Stimulated activated CD8-positive, alpha-beta memory T cell treated with anti-CD3 and anti-CD28 coated beads, Interleukin-4, amount 100 ng/mL, for 4 hours (primary cell): ENCODE measurements at places on chromosomes 16 and 17.

GRCh38 chr16:81618187-81618586, 160.9 kb upstream of the PLCG2 start:
- no peak for DNase-seq

- no peak for DNase-seq
These were observed 13.1 kb downstream of the ABCA9 start for GRCh38 chr17:69047368-69048263.

- no peak for DNase-seq
These were observed 354.1 kb upstream of the TNRC6C start for GRCh38 chr17:77604301-77604972.

DNA sequence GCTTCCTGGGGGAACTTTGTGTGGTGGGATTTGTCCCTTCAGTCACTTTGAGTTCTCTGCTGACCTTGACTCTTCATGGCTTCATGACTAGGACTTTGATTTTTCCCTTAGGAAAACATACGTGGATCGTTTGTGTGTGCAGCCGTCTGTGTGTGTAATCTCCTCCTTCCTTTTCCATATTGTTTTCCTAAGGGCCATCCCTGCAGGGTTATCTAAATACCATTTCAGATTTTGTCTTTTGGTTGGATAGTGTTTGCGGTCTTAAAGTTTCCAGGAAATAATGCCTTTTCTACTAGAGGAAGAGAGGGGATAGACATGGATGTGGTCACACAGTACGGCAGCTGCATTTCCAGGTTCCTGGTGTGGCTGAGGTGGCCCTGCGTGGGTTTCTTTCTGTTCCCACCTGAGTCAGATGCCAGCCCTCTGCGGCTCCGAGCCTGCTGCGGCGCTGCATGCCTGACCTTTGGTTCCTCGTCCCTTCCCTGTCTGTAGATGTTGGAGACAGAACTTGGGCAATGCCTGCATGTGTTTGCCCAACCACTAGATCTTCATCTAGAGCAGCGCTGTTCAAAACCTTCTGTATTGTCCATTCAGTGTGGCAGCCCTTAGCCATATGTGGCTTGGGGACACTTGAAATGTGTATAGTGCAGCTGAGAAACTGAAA, 72.0 kb upstream of the LGALS9 start:
- DNase-seq = no peak

- DNase-seq = no peak
These were observed 35.7 kb downstream of the PLD6 start for GRCh38 chr17:17170346-17170985.

DNA sequence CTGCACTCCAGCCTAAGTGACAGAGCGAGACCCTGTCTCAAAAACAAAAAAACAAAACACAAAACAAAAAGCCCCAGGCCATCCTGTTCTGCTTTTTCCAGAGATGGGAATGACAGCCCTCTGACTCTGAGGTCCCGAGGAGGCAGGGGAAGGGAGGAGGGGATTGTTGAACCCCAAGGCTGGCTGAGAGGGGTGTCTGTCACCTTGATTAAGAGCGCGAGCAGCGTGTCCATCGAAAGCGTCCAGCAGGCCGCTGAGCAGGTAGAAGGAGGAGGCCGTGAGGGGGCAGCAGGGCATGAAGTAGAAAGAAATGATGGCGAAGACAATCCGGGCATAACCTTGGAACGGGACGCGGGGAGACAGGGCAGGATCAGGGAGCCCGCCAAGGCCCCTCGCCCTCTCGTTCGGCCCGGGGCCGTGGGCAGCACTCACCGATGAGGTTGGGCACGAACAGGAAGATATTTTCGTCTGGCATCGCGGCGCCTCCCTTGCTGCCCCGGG, 593 bp downstream of the CDIPT start:
- no peak for DNase-seq

DNA sequence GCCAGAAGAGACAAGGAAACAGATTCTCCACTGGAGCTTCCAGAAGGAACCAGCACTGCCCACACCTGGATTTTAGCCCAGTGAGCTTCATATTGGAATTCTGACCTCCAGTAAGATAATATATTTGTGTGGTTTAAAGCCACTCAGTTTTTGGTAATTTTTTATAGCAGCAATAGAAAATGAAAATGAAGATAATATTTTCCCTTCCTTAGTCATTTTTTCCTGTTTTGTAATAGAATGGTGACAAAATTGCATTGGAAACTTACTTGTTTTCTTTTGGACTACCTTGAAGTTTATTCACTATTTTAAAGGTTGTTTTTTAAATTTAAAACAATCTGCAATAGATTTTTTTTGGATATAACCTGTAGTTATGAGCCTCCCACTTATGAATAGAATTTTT, 29.8 kb upstream of the IRF8 start:
- DNase-seq = no peak

DNA sequence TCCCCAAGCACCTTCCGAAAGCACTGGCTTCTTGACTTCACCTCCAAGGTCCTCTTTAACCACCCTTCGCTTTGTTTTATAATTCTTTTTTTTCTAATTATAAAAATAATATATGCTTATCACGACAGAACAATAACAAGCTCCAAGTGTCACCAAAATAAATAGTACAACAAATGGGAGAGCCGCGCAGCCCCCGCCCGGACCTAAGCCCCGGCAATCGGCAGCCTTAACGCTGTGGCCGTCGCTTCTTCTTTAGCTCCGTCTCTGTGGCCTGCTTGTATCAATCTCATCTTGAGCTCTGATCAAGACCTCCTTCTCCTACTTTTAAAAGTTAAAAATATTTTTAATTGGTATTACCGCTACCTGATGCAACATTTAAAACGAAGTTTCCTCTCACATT, 42.7 kb downstream of the CYB5D2 start:
- no peak for DNase-seq

GRCh38 chr17:64625541-64625940, 36.6 kb downstream of the SMURF2 start:
- no peak for DNase-seq

- no peak for DNase-seq
These were observed 13.3 kb upstream of the RAI1 start for GRCh38 chr17:17667947-17668346.

DNA sequence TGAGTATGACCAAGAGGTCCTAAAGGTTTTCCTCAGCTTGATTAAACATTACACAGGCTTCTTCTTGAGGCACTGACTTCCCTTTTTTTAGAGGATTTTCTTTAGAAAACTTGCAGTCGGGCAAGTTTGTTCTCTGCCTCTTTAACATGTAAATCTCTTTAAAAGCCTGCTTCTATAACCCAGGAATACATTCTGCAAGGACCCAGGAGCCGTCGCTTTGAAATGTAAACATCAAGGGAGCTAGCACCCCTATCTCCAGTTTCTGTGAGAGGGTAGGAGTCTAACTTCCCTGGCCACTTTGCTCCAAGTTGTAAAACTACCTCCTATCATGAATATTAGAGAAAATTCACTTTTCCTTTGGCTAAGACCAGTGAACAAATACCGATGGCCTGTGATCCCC, 201.5 kb upstream of the CPHXL start:
- DNase-seq = no peak

- no peak for DNase-seq
These were observed 31.5 kb downstream of the CDK5RAP3 start for GRCh38 chr17:48002266-48002915.

DNA sequence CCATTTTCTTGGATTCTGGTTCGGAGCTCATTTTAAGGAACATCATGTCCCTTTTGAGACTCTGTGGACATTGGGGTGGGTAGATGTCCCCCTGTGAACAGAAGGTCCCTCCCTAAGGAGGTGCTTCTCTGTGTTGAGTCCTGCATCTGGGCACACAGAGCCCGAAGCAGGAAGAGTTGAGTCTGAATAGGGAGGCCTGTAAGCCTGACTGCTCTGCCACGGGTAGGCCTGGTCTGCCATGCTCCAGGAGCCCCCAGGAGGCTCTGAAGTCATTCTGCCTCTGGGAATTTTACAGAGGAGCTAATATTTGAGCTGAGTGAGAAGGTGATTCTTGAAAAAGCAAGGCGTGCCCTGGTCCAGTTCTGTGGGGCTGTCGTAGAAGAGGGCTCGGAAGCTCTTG, 50.6 kb downstream of the TENT4B start:
- DNase-seq = no peak

DNA sequence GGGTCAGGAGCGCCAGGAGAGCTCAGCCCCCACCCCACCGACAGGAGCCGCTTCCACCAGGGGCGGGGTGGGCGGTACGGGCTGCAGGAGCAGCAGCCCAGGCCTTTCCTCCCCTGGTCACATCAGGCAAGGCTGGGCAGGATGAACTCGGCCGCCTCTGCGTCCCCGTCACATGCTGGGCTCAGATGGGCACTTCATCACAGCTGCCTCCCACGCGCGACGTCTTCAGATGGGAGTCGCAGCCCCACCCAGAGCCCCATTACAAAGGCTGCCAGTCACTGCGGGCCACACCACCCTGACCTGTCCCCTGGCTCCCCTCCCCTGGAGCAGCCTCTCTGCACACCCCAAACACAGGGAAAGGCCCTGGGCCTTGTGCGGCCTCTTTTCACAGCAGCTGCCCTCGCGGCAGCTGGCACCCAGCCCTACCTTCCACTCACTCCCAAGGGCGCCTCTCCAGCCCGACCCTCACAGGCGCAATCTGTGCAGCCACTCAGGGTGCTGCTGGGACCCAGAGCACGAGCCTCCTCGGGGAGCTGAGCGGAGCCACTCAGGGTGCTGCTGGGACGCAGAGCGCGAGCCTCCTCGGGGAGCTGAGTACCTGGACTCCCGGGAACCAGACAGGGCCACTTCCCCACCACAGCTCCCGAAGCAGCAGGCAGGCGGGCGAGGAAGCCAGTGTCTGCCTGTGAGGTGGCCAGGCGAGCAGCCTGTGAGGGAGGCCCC, 4.7 kb downstream of the ZNF598 start:
- DNase-seq = no peak

DNA sequence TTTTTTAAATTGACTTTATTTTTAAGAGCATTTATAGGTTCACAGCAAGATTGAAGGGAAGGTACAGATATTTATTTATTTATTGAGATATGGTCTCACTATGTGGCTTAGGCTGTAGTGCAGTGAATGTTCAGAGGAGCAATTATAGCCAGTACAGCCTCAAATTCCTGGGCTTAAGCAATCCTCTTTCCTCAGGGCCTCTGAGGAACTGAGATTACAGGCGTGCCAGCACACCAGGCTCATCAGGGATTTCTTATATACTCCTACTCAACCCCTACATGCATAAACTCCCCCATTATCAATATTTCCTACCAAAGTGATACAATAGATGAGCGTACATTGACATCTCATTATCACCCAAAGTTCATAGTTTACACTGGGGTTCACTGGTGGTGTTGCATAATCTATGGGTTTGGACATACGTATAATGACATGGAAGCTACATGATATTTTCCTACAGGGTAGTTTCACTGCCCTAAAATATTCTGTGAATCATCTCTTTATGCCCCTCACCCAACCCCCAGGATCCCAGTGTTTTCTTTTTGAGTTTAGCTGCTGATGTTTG, 33.5 kb downstream of the HS3ST3B1 start:
- no peak for DNase-seq

DNA sequence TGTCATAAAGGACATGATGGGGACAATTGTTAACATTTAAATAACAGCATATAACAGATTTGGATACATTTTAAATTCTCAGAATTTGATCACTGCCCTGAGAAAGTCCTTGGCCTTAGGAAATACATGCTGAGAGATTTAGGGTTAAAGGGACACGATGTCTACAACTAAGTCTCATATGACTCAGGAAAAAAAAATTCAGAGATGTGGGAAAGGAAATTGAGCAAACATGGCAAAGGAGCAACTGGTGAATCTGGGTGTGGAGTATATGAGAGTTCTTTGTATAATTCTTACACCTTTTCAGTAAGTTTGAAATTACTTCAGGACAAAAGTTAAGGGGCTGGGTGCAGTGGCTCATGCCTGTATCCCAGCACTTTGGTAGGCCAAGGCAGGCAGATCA, 18.2 kb downstream of the MPP3 start:
- DNase-seq = no peak

DNA sequence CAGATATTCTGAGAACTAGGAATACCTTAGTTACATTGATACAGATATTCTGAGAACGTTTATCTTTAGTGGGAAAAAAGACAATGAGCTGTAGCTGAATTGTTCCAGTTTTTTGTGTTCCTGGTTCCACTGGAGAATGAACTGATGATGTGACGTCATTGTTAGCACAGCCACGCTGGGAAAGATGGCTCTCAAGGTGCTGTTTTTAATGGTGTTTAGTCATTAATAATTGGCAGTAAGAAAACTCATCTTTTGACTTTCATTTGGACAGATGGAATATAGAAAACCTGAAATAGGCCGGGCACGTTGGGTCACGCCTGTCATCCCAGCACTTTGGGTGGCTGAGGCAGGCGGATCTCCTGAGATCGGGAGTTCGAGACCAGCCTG, 10.4 kb downstream of the FOXK2 start:
- DNase-seq = no peak

- DNase-seq = no peak
These were observed 30.8 kb downstream of the BEAN1 start for GRCh38 chr16:66457888-66458287.

GRCh38 chr16:77069929-77070328, 121.1 kb upstream of the MON1B start:
- DNase-seq = no peak

- DNase-seq = no peak
These were observed 45.8 kb upstream of the GAS7 start for GRCh38 chr17:10243883-10244844.

GRCh38 chr17:7023576-7024401, 939 bp downstream of the BCL6B start:
- peak; percentile 85 for DNase-seq

GRCh38 chr17:73562896-73563295, 81.3 kb downstream of the SDK2 start:
- no peak for DNase-seq

GRCh38 chr16:3175157-3176093, 12.6 kb upstream of the OR1F1 start:
- DNase-seq = no peak

GRCh38 chr17:1089915-1090314, 89.9 kb downstream of the ABR start:
- DNase-seq = no peak

GRCh38 chr17:68870161-68870826, 84.9 kb downstream of the ABCA8 start:
- no peak for DNase-seq
